ENCODE measurements at places on chromosomes 7 and 10.
A peak's percentile ranks its signal among the peaks of the same experiment; 100 is the strongest.

- DNase-seq, result no peak
Observed at GRCh38 chr10:73368238-73368637, 9.6 kb upstream of the CFAP70 start.

DNA sequence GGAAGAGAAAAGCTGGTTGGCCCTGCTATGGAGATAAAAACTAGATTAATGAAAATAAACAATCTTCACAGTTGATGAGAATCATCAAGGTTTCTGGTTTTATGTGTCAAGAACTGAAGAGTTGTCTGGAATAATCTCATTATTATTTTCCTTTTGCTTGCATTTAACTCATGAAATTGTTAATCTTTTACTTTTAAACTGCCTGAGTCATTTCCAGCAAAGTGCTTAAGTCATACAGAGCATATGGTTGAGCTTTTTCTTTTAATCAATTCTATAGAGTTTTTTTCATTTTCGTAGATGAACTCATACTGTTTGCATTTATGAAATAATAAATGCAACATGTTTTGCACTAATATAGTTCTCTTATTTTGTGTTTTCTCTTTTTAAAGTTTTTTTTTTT, 747.9 kb downstream of the NXPH1 start:
- DNase-seq, result no peak

DNA sequence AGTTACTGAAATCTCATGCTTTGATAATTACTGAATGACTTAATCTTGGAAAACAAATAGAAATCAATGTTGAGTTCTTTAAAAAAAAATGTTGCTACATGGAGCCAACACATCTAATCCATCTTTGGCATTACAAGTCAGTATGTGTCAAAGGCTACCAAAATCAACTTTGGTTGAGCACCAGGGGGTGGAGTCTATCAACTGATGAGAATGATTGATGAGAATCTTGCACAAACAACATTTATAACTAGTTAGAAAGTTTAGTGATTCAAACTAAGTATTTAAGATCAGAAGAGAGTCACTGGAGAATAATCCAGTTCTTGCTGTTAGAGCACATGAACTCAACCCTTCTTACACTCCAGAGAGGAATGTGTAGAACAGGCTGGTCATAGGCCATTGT, 70.5 kb upstream of the LRRC17 start:
- DNase-seq, result no peak

GRCh38 chr7:36157527-36158320, 4.7 kb downstream of the EEPD1 start:
- no peak for DNase-seq

DNA sequence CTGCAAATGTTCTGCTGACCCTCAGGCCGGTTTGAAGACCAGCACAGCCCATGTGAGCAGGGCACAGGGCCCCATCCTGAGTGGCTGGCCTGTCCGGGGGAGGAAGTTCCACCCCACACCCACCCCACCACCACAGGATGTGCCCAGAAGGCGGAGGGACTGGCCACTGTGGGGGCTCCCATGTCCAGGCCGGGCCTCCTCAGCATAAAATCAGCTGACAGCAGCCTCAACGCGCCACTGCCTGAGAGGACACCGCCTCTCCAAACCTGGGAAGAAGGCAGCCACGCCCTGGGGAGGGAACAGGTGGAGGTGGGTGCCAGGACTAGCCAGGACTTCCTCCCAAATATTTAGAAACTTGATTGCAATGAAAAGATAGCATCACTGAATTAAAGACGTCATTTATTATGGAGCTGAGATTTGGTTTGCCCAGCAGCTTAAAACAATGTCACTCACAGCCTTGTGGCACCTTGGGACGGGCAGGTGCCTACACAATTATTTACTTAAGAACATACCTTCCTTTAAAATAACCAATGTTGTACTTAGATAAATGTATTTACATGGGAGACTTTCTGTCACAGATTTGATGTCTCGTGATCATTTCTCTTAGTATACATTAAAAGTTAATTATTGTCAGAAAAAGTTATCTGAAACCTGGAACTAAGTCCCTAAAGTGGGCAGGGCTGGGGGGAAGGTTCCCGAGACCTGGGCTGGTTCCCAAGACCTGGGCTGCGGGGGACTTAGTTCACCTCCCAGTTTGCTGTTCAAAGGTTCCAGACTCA, 27.3 kb upstream of the FAM20C start:
- DNase-seq, result no peak

DNA sequence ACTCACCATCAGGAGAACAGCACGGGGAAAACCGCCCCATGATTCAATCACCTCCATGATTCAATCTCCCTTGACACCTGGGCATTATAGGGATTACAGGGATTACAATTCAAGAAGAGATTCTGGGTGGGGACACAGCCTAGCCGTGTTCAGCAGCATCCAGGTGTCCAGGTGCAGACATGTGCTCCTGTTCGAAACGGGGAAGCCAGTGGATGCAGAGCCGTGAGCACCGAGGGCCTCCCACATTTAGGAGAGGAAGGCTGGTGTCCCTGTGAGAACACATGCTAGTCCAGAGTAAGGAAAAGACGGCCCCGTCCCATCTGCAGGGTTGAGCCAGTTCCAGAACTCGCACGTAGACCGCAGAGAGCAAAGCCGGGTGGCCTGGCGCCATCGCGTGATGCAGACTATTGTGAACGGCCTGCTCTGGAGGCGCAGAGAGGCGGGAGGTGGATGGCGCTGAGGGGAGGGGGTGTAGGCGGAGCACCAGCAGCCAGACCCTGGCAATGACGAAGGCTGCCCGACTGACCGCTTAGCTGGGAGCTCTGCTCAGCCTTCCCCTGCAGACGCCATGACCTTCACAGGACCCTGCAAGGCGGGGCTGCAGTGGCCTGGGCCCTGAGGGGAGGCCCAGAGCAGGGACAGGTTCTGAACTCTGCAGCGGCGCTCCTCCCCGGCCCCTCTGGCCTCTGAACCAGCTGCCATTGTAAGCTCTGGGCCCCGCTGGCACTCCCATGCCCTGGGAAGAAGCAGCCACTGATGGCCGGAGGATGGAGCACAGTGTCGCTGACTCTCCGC, 141.6 kb upstream of the TCERG1L start:
- DNase-seq, result no peak

- no peak for DNase-seq
Observed at GRCh38 chr7:149723795-149724495, 49.4 kb downstream of the ZNF467 start.

DNA sequence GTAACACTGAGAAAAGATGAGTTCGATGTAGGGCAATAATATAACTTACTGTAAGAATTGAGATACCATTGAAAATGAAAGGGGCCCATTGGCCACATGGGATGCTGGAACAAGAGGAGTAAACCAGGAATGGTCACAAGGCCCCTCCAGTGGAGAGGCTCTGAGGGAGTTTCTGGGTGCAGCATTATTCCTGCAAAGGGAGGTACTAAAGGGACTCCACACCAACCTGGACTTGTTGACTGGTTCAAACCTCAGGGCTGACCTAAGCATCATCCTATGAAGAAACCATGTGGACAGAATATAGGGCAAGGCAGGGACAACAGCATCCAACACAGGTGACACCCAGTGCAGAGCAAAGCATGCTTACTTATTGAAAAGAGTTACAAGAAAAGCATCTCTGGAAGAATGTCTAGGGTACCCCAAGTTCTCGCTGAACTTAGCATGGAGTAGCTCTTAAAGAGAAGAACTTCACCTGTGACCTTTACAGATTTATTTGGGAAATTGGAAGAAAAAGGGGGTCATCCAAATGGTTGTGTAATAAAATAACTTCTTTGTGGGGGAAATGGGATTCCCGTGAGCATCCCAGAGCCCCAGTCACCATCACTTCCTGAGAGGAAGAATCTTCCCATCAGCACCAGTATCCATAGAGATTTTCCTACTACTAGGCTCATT, 34.7 kb downstream of the PRSS2 start:
- no peak for DNase-seq

DNA sequence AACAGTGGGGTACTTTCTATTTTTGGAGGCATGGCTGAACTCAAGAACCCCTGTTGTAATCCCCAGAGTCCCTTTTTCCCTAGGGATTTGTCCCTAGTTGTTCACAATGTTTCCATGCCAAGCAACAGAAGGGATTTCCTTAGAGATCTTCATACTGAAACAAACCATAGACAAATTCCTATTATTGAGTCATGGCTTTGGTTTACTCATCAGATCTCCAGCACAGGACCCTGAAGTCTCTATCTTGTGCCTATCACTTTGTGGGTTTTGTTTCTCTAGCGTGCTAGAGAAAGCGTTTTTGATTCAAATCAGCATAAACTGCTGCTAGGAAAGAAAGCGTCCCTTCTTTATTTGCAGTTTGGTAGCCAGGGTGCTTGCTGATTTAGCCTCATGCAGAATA, 165.0 kb downstream of the BAMBI start:
- no peak for DNase-seq

GRCh38 chr10:119755446-119755845, 29.6 kb downstream of the INPP5F start:
- no peak for DNase-seq

DNA sequence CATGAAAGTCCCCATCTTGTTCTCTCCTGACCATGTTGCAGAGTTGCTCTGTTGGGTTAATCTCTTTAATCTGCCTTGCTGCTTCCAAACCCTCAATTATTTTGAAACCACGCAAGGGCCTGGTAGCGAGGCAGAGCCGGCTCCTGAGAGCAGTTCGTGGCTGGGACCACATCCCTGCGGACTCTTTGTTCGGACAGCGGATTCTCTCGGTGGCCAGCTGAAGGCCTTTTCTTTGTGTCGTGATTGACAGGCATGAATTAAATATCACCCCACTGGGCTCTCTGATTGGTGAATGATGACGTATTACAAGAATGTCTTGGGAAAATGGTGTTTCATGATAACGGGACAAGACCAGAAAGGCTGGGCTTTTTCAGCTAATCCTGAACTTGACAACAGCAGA, 66.9 kb upstream of the ARHGAP21 start:
- DNase-seq, result no peak

- peak; percentile 25 for DNase-seq
Observed at GRCh38 chr10:103859161-103860086, 4.0 kb upstream of the SH3PXD2A start.

GRCh38 chr7:90165724-90166123, 11.5 kb downstream of the STEAP1 start:
- DNase-seq, result no peak

GRCh38 chr10:75342397-75342796, 59.2 kb downstream of the ZNF503 start:
- no peak for DNase-seq

DNA sequence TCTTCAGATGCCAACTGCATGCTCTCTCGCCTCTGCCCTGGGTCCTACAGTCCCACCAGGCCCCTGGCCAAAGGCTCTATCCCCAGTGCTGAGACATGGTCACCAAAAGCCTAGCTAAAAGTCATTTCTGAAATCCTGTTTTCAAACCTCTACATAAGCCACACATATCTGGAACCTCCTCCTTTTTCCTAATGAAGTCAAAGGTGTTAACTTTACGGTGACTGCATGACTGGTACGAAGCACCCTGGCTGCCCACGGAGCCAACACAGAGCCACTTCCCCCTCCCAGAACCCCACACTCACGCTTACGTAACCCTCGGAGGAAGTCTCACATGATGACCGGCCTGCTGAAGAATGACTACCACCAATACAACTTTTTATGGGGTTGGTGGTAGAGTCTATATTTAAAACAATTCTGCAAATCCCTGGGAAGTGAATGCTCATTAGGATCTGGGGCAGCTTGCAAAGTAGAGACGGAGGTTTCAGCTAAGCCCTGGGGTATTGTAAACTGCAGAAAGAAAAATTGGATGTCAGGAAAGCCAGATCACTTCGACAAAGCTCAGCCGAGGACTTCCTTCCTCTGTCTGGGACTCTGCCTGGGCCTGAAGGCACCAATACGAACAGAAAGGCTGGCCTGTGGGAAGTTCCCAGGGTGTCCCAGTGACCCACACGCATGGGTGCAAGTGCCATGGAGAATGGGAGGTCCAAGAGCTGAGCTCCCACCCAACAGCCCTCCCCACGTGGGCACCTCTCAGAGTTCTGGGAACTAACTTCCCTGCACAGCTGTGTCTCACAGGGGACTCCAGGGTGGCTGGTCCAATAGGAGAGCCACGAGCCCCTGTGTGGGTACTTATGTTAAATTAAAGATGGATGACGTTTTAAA, 50.7 kb downstream of the PDGFA start:
- DNase-seq, result no peak

- DNase-seq, result no peak
Observed at GRCh38 chr7:35261041-35261440, 7.1 kb upstream of the TBX20 start.

GRCh38 chr10:73898730-73899410, 12.1 kb upstream of the PLAU start:
- no peak for DNase-seq

- DNase-seq, result no peak
Observed at GRCh38 chr7:76231071-76231470, 29.4 kb downstream of the SRRM3 start.

GRCh38 chr7:341841-342638, 52.1 kb downstream of the FOXL3 start:
- no peak for DNase-seq

DNA sequence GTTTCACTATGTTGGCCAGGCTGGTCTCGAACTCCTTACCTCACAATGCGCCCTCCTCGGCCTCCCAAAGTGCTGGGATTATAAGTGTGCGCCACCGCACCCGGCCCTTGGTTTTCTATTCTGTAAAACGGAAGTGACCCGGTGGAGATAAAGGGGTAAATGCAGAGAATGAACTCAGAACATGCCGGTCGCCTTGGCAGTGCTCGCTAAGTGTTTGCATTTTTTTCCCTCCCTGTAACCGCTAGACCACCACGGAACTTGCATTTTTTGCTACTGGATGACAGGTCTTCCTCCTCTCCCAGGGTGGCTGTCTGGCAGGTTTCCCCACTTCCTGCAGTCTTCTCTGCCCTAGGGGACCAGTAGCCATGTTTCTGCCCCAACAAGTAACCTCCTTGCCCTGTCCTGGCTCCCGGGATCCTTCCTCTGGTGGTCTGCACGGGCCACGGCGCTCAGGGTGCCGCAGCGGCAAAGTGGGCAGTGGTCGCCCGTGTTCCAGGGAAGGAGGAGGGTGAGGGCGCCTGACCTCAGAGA, 18.8 kb upstream of the GNA12 start:
- peak; percentile 42 for DNase-seq

DNA sequence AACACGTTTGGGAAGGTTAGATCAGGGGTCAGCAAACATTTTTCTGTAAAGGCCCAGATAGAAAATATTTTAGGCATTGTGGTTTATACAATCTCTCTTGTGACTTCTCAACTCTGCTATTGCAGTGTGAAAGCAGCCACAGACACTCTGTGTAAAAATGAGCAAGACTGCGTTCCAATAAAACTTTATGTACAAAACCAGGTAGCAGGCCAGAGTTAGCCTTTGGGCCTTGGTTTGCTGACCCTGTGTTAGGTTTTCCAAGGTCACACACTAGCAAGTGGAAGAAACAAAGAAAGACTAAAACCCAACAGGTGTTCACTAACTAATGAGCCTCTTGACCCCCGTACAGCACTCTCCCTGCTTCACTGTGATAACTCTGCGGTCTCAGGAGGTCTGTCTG, 14.9 kb upstream of the PAXIP1 start:
- no peak for DNase-seq

- no peak for DNase-seq
Observed at GRCh38 chr10:125201108-125201524, 40.8 kb upstream of the CTBP2 start.

- peak; percentile 67 for DNase-seq
Observed at GRCh38 chr10:112389271-112389822, 15.4 kb downstream of the ACSL5 start.

GRCh38 chr10:113021268-113022040, 71.4 kb downstream of the TCF7L2 start:
- DNase-seq, result no peak
